ENCODE measurements at places on chromosomes 4 and X.

DNA sequence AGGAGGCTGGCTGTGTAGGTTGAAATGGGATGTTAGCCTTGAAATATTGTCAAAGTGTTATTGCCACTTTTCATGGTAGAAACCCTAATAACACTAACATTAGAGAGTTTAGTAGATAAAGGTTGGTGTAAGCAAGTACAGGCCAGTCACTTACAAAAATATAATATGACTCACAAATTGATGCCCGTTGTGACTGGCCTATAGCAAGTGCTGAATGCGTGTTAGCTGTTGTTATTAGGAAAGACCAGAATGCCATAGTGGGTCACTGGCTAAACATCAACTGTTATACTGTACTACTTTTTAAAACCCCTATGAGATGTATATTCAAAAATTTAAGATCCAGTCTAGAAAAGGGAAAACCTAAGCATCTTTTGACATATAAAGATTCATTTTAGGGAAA is 20.4 kb upstream of the GDPD2 start:
- no peak for DNase-seq

GRCh38 chr4:20890761-20891160 is 190.5 kb downstream of the PACRGL start:
- no peak for DNase-seq

DNA sequence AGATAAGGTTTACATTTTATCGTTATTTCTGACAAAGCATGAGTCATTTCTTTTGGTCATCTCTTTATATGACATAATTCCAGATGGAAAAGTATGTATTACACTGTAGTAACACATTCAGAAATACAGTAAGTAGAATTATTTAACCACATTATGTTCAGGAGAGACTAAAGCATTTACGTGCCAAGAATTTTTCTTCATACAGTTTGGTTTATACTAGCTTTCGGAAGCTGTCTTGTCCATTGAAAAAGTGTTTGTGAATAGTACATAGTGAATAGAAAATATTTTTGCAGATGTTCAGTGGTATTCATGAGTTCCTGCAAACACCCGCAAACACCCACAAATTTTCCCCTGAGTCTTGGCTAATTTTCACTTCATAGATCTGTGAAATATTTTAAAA is 1033.0 kb upstream of the INTU start:
- DNase-seq = no peak

- DNase-seq = no peak
Observed at GRCh38 chr4:99025506-99025905, 30.0 kb downstream of the METAP1 start.

- DNase-seq = no peak
Observed at GRCh38 chrX:154818916-154819770, 13.9 kb upstream of the MPP1 start.
